ENCODE measurements at places on chromosomes 16 and 17.

- DNase-seq: no peak
These were observed 36.6 kb upstream of the CHMP6 start for GRCh38 chr17:80955078-80955477.

DNA sequence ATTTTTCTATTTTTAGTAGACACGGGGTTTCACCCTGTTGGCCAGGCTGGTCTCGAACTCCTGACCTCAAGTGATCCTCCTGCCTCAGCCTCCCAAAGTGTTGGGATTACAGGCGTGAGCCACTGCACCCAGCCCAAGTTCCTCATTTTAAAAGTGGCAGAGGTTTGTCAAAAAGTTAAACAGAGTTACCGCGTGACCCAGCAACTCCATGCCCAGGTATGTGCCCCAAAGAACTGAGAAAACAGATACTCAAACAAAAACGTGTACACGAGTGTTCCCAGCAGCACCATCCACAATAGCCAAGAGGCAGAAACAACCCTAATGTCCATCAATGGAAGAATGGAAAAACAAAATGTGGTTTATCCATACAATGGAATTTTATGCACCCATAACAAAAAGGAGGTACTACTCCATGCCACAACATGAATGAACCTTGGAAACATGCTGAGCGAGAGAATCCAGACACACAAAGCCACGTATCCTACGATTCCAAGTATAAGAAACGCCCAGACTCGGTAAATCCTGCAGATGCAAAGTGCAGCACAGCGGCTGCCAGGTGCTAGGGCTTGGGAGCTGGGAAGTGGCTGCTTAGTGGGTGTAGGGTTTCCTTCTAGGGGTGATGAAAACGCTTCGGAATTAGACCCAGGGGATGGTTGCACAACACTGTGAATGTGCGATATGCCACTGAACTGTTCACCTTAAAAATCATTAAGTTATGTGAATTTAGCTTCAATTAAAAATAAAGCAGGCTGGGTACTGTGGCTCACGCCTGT lies 24.8 kb downstream of the ADCY9 start:
- peak; percentile 45 for DNase-seq

- DNase-seq: no peak
These were observed 109.4 kb downstream of the MRTFB start for GRCh38 chr16:14180481-14180944.

- DNase-seq: peak; percentile 93
These were observed 63.5 kb upstream of the TEX2 start for GRCh38 chr17:64326420-64327054.

DNA sequence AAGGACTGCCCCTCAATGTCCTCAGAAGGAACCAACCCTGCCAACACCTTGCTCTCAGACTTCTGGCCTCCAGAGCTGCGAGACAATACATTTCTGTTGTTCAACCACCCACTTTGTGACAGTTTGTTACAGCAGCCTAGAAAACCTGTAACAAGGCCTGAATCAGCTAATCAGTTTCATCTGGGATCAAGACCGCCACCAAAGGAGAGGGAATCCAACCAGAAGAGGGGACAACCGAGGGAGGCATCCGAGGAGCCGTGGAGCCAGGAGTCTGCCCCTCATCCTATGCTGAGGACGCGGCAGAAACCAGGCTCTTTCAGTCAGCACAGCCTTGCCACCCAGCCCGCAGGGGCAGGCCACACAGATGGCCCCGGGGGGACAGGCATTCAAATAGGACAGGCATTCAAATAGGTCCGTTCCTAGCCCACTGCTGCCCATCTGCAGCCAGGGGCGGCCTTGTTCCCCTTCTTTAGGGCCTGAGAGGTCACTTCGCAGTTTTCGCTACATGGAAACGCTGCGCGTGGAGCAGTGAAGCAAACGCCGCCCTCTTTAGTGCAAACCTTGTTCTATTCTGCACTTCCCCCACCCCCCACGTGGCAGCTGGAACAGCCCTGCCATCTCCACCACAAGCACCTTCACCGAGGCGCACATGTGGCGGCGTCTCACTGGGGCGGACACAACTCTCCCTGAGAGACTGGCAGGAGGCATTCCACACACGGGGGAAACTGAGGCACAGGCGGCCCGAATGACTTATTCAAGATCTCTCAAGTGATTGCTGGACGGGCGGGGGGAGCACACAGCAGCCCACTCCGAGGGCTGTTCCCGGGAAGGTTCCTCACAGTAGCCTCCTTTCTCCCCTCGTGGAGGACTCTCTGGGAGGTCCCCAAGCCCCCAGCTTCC lies 26.7 kb downstream of the FA2H start:
- no peak for DNase-seq

DNA sequence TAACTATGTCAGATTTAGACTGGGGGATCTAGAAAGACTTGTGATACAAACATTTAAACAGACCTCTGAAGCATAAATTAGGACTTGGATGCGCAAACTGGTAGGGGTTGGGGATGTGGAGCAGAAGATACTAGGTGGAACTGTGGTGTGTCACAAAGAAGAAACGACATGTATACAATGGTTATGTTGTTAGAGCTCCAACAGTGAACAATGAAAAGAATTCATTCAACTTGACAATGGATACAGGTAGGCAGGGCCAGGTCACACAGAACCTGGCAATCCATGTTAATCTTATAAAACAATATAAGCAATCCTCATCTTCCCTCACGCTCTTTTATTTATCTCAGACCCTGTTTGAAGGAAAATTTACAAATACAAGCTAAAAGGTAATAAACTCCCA lies 102.0 kb downstream of the CDC27 start:
- DNase-seq: no peak

DNA sequence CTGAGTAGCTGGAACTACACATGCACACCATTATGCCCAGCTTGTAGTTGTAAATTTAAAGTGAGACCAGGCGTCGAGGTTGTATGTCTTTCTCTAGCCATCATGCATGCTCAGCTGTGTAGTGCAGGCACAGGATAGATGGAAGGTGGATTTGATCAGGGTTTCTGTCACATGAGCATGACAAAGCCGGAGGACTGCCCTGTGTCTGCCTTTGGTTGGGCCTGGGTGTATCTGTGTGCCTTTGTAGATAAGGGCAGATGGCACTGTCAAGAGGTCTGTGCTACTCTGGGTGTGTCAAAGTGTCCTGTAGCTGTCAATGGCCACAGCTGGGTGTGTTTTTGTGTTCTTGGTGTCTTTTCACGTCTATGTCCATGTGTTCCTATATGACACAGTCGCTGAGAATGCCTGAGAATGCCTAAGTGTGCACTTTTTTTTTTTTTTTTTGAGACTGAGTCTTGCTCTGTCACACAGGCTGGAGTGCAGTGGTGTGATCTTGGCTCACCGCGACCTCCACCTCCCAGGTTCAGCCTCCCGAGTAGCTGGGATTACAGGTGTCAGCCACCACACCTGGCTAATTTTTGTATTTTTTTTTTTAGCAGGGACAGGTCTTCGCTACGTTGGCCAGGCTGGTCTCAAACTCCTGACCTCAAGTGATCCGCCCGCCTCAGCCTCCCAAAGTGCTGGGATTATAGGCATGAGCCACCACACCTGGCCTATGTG lies 4.1 kb upstream of the NAGS start:
- DNase-seq: no peak

DNA sequence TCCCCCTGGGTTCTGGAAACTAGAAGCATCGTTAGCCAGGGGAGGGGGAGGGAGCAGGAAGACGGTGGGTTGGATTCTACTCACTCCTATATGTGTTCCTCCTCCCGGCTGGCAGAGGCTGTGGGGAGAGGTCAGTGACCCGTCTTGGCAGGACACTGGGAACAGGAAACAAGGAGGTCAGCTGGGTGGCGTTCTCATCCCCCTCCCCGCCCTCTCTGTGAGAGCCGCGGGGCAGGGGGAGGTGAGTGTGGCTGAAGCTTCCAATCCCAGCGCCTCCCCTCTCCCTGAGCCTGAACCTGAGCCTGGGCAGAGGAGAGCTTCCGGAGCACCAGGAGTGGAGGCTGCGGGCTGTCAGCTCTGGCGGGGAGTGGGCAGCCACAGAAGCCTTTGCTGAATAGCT lies 12.5 kb downstream of the GPRC5C start:
- DNase-seq: no peak

DNA sequence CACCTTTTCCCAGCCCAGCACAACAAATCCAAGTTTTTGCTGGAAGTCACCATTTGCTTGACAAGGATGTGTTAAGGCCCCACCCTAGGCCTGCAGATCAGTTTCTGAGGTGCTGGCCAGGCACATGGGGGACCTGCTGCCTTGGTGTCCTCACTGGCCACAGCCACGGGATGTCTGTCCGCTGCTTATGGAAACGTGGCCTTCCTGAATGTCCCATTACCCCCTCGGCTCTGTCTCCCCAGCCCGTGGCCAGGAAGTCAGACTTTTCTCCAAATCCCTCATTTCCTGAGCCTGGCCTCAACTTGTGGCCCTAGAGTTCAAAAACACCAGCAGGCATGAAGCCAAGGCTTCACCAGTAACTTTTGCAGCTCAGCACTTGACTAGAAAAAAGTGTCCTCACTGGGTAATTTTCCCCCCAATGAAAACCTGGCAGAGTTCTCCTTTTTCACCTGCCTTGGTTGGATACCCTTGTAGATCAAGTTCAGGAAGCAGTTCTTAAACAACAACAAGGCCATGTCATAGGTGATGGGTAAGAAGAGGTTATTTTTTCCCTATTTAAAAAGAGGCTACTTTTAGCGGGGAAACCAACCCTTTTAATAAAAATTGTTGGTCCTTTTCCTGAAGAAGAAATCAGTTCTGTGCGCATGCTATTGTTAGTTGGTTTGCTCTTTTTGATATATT lies 80.8 kb downstream of the SOCS1 start:
- no peak for DNase-seq

DNA sequence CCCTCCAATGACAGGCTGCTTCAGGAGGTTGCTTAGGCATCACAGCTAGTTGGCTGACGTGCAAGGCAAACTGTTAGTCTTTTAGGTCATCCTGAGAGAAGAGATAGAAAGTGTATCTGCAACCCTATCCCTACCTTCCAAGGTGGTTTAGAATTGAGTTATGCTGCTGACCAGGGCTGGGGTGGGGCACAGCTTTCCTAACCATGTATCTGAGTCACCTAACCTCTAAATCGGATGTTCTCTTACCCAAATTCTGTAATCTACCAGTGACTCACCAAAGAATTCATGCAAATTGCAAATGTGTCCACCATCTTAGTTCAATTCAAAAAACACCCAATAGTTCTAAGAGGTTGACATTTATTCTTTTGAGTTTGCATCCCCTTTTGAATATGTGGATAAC lies 107.2 kb upstream of the DYNLRB2 start:
- no peak for DNase-seq

GRCh38 chr17:32253117-32253611 lies 12.5 kb upstream of the RHBDL3 start:
- DNase-seq: no peak

- DNase-seq: peak; percentile 12
These were observed 34.8 kb downstream of the PITPNM3 start for GRCh38 chr17:6521586-6521985.

GRCh38 chr17:28641579-28641978 lies 3.4 kb downstream of the BLTP2 start:
- no peak for DNase-seq

DNA sequence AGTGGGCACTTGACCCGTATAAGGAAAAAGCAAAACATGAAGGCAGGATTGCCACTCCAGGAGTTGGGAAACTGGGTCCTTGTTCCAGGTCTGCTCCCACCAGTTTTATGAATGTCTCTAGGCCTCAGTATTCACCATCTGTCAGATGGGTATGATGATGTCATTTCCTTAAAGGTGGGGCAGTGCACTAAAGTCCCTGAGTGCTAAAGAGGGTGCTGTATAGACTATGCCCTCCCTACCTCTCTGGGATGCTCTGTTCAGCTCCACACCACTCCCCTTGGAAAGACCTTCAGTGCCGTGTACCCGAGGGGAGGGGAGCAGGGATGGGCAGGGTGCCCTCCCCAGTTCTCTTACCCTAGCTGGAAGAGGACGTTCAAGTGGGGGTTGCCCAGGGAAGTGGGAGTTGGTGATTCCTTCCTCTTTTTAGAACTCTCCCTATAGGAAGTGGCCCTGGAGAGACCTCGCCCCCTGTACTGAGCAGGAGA lies 2.2 kb downstream of the LASP1 start:
- DNase-seq: no peak

DNA sequence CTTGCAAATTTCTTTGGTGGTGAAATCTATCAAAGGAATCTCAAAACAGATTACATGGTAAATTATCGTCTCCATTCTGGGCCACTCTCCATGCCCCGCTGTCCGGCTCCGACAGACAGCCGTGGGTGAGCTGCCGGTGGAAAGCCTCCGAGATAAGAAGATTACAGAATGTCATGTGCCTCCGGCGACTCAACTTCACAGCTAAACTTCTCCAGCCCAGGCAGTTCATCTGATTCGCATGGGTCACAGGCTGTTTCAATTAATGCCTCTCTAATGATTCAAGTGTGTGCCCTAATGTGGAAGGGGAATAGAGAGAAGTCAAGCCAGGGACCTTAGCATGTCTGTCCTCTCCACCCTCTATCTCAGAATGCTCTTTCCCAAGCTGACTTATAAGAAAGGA lies 520.8 kb upstream of the ZFHX3 start:
- DNase-seq: no peak

DNA sequence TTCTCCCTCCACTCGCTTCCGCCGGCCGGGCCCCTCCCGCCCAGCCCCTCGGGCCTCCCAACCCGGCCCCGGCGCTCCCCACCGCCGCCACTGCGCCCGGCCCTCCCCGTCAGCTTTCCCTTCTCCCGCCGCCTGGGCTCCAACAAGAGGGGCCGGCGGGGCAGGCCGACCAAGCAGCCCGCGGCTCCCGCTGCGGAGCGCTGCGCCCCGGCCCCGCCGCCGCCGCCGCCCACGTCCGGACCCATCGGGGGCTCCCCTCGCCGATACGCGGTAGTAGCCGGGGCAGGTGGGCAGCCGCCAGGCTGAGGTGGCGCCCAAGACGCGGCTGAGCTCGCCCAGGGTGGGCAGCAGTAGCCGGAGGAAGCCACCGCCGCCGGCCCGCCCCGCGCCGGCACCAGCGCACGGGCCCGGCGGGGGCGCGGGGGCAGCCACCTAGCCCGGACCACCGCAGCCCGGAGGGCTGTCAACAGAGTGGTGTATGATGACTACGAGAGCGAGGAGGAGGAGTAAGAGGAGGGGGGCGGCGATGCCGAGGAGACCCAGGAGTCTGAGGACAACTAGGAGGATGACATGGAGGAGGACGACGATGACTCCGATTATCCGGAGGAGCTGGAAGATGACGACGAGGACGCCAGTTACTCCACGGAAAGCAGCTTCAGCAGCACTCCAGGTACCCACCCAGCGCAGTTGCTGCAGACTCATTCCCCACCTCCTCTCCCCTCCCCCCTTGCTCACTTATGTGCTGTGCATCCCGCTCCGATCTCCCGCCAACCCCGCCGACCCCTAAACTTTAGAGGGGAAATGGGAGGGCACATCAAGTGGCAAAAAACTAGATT lies 498 bp downstream of the LRRC37B start:
- DNase-seq: no peak

- no peak for DNase-seq
These were observed 34.3 kb downstream of the NDEL1 start for GRCh38 chr17:8469964-8470363.

- DNase-seq: no peak
These were observed 45.1 kb downstream of the IRX6 start for GRCh38 chr16:55369151-55369550.

DNA sequence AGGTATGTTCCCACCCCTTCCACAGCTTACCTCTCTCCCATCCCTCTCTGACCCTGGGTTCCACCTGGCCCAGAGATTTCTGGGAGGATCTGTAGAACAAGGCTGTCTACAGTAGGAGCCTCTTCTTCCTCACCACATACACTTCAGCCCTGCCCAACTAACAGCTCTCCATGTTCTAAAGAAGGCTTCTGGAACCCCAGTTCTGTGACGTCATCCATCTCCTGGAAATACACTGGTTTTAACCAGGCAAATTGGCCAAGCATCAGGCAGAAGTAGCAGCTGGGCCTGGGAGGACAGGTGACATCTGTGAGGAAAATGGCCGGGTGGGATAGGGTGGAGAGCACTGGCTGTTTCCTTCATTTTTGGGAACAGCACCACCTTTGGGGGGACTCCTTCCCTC lies at the start of gene LYZL6:
LYZL6 (minus strand) TSS at position 177 of the 400 bp plus-strand sequence. CDS start 4,357 bp downstream, outside the sequence.
- no peak for DNase-seq

Data from coronary artery (tissue), 2 donors.